HepG2 (cell line): ENCODE measurements at places on chromosomes 7 and 10.
A peak's percentile ranks its signal among the peaks of the same experiment; 100 is the strongest.

- no peak for DNase-seq
Observed at GRCh38 chr10:1559311-1559710, 178.0 kb downstream of the ADARB2 start.

DNA sequence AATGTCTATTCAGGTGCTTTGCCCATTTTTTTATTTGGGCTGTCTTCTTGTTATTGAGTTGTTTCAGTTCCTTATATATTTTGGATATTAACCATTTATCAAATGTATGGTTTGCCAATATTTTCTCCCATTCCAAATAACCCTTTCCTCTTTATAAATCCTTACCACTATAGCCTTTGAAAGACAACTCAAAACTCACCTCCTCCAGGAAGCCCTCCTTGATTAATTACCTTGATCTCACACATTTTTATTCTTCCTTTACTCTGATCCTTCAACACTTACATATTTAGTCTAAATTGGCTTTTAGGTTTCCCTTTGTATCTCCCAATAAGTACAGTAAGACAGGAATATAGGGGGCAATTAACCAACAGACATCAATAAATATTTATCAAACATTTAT, 42.9 kb downstream of the NRCAM start:
- DNase-seq: no peak

DNA sequence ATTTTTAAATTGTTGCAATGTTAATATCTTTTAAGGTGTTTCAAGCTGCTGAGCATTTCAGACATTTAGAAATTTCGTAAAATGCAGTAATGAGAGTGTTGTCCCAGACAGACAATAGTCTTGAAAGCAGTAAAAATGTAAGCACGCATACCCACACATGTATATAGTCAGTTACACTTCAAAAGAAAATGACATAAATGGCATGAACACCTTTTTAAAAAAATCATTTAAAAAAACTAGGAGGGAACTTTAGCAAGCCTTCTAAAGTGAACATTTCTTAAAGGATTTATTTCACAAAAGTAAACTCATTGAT, 51.0 kb downstream of the CPED1 start:
- DNase-seq: no peak

GRCh38 chr10:60450291-60450690, 60.6 kb upstream of the ANK3 start:
- DNase-seq: no peak

GRCh38 chr7:45457591-45457990, 116.6 kb upstream of the ADCY1 start:
- DNase-seq: no peak

DNA sequence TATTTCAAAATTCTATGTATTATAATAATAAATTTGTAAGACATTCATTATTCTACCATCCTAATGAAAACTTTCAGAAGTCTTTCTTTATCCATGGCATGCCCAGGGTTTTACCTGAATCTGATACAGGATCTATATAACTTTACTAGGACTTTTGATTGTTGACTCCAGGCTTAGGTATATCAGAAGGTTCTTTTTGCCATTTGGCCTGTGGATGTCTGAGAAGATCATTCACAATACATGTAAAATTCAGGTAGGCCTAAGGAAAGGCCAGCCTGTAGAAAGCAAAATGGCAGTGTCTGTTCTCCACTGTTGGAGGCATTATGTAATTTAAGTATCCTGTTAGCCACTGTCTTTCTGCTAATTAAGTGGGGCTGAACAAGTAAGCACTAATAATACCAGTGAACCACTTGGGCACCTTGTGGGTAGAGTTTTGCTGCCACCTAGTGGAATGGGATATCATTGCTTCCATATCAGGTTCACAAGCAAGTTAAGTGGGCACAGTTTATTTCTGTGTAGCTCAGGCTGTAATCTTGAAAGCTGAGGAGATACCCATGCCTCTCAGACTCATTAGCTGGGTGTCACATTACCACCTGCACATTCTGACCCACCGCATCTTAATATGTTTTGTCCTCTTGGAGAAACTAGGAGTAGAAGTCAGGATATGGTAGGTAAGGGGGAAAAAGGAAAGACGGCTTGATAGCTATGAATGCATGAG, 105.5 kb downstream of the SEPTIN7 start:
- DNase-seq: peak; percentile 69

GRCh38 chr10:123782549-123782948, 109.1 kb downstream of the CPXM2 start:
- DNase-seq: no peak

DNA sequence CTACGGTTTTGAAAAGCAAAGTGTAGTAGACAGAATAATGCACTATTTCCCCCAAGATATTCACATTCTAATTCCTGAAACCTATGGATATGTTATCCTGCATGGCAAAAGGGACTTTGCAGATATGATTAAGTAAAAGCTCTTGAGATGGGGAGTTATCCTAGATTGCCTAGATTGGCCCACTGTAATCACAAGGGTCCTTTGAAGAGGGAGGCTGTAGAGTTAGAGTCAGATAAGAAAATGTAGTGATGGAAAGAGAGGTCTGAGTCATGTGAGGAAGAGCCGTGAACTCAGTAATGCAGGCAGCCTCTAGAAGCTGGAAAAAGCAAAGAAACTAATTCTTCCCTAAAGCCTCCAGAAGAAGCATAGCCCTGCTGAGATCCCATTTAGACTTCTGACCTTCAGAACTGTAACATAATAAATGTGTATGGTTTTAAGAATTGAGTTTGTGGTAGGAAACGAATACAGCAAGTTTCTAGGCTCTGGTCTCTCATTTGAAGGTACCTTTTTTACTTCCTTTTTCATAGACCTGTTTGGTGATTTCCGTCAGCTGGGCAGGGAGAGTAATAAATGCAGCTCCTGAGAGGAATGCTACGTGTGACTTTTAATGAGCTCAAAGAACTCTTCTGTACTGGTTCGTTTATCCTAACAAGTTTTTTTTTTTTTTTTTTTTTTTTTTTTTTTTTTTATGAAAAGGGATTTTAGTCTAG, 41.9 kb upstream of the NXPH1 start:
- DNase-seq: no peak

DNA sequence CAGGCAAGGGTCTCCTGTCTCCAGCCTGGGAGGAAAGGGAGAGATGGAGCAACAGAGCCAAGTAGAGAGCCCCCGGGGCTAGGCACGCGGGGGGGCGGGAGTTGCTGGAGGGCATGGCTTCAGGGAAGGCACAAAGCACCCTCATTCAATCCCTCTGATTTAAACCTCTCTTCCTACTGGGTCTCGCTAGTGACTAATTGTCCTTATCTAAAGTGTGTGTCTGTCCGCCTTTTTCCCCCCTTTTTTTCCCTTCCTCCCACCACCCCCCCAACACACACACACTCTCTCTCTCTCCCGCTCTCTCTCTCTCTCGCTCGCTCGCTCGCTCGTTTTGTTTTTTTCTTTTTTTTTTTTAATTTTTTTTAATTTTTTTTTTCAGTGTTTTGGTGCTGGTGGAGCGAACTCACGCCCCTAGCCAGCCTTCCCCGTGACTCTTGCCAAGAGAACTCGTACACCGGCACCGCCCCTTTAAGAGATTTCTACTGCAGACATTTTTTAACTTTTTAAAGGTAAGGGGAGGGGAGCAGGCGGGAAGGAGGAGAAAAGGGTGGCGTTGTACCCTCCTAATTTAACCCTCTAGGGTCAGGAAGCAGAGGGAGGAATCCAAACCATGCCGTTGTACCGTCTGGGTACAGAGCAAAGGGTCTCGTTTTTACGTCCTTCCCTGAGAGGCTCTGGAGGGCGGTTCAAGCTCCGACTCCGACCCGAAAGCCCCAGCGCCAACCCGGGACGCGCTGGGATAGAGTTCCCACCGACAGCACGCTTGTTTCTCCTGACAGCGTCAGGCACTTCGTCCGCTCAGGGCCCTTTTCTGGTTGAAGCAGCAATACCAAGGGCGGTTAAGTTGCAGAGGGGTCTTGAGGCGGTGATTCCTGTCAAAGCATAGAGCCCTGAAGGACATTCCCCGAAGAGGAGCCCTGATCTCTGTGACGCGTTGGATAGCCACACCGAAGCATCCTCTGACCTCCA, at the start of gene HPSE2:
Gene HPSE2, minus strand, starts transcription at position 195 of the 969 bp plus-strand sequence.
- DNase-seq: no peak

DNA sequence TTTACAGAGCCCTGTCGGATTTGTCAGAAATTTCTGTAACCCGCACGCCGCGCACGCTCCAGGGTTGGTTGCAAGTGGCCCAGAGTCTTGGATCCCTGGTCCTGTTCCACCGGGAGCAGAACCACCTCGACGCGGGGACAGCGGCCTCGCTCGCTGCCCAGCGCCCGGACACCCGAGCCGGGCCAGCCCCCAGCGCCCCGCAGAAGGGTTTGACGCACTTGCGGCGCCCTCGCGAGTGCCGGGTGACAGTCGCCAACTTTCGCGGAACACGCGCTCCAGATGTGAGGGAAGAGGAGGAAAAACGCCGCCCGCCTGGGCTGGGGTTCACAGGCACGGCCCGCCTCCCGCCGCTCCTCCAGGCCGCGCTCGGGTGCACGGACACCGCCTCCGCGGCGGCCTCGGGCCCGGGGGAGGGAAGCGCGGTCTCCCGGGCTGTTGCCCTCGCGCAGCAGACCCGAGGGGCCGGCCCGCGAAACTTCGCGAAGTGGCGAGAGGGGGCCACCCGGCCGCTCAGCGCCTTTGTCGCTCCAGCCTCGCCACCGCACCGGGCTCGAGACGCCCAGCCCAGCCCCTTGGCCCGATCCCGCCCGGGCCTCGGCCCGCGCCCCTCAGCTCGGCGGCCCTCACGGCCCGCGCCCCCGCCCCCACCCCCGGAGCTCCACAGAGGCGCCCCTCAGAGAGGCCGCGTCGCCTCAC, 514 bp downstream of the RNF216 start:
- no peak for DNase-seq

DNA sequence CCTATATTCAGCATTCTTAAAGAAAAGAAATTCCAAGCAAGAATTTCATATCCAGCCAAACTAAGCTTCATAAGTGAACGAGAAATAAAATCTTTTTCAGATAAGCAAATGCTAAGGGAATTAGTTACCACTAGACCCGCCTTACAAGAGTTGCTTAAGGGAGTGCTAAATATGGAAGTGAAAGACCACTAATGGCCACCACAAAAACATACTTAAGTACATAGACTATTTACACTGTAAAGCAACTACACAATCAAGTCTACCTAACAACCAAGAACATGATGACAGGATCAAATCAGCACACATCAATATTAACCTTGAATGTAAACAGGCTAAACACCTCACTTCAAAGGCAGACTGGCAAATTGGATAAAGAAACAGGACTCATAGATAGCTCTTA, 42.2 kb upstream of the NME8 start:
- no peak for DNase-seq

DNA sequence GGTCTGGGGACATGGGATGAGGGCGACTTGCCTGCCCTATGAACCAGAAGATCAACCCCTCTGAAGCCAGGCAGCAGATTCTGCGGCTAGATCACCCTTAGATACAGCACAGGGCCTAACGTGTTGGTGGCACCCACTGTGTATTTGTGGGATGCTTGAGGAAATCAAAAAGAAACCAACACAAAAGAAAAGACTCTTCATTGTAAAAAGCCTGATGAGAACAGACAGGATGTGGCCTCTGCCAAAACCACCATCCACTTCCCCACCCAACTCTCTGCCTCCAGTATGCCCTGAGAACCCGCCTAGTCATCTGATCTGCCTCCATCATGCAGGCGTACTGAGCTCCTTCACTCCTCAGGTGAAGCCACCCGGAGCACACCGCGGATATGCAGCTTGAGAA, 97.2 kb upstream of the INSYN2A start:
- DNase-seq: no peak

DNA sequence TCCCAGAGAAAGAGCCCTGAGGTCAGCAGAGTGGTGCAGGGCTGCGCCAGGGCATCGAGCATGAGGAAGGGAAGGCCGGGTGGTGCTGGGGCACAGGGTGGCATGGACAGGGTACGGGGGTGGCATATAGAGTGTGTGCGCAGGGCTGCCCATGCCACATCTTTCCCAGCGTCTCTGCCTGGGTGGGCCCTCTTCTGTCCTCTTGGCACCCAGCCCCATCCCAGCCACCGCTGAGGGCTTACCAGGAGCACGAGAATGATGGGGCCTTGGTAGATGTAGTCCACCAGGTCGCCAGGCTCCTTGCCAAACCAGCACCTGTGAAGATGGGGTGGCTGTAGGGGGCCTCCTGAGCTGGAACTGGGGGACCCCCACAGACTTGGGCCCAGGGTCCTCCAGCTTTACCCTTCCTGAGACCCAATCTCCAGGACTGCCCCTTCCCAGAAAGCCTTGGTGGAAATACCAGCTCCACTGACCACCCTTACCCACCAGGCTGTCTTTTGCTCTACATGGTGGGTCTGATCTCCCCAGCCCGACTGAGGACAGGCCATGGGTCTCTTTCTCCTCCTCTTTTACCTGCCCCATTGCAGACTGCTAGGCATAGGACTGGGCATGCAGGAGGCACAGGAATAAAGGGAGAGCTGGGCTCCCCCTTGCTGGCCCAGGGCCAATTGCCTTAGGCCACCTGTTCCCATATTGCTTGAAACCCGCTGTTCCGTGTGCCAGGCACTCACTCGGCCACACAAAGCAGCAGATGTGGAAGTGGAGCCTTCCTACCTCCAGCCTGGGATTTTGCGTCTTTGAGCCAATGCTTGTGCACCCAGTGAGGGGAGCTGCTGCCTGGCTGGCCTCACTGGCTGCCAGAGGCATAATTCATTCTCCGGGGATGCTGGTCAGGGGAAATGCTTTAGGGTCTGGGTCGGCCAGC, 21.7 kb downstream of the CRHR2 start:
- DNase-seq: no peak

- no peak for DNase-seq
Observed at GRCh38 chr10:129716211-129716681, 247.8 kb downstream of the EBF3 start.

DNA sequence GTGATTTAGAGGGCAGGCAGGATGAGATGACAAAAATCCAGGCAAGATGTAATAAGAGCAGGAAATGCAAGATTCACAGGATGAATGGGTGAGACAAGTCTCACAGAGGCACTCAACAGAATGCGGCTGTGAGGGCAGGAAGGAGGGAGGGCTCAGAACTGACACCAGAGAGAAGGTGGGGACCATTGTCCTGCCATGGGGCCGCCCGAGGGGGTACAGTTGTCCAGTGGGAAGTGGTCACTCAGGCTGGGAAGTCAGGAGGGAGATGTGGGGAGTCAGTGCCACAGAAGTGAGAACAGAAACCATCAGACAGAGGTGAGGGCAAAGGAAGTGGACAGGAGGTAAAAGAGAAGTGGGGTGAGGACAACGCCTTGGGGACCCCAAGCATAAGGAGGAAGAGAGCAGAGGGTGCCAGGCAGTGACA, 8.9 kb downstream of the HIP1 start:
- DNase-seq: no peak

DNA sequence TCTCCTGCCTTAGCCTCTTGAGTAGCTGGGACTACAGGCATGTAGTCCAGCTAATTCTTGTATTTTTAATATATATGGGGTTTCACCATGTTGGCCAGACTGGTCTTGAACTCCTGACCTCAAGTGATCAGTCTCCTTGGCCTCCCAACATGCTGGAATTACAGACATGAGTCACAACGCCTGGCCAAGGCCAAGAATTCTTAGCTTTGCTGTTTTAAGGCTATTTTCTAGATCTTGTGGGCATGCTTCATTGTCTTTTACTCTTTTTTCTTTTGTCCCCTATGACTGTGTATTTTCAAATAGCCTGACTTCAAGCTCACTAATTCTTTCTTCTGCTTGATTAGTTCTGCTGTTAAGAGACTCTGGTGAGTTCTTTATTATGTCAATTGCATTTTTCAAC, 56.4 kb upstream of the TAS2R16 start:
- no peak for DNase-seq

GRCh38 chr10:80144696-80145131, 12.2 kb downstream of the PLAC9 start:
- DNase-seq: no peak
